Cardiac septum (tissue), 1 donor: ENCODE measurements at places on chromosomes 7 and 10. TPM values are rescaled to one million over a fixed set of nuclear protein-coding genes. Genes with fewer than 3 reads are reported as not detected.

The MACROH2A2 gene
- 15.3 TPM for total RNA-seq

The GHITM gene
- 395 TPM for total RNA-seq

The CYP2C8 gene
- not detected for total RNA-seq

The SMO gene
- total RNA-seq = 4.7 TPM

The CALY gene
- not detected for total RNA-seq

The NPTX2 gene
- total RNA-seq = 0.43 TPM

The CRHR2 gene
- 0.57 TPM for total RNA-seq

The CPA4 gene
- 0.16 TPM for total RNA-seq

The ATRNL1 gene
- 25.8 TPM for total RNA-seq

The HMX2 gene
- total RNA-seq = not detected

The ACHE gene
- total RNA-seq = 2.1 TPM

The CLDN3 gene
- total RNA-seq = not detected

The PRKCQ gene
- 0.24 TPM for total RNA-seq

The PNLIPRP2 gene
- not detected for total RNA-seq

The ADIRF gene
- total RNA-seq = 33.0 TPM

The PPP1R17 gene
- total RNA-seq = not detected

The NUTM2A gene
- total RNA-seq = 1.6 TPM

The PCGF6 gene
- total RNA-seq = 6.3 TPM

The ADAM12 gene
- 1.3 TPM for total RNA-seq

The EXOC6 gene
- 9.9 TPM for total RNA-seq

The CXCL12 gene
- total RNA-seq = 121 TPM

The PPP1R9A gene
- total RNA-seq = 42.8 TPM

The CYP3A5 gene
- 0.13 TPM for total RNA-seq

The COPS6 gene
- total RNA-seq = 86.4 TPM
